Activated CD8-positive, alpha-beta memory T cell treated with anti-CD3 and anti-CD28 coated beads for 36 hours (primary cell): ENCODE measurements at places on chromosomes 7 and 10. TPM values are rescaled to one million over a fixed set of nuclear protein-coding genes. Genes with fewer than 3 reads are reported as not detected.

Gene SLC13A1
- not detected for total RNA-seq

Gene AZGP1
- total RNA-seq, result not detected

Gene DYNC1I1
- not detected for total RNA-seq

Gene TNS3
- 2.0 TPM for total RNA-seq

Gene FAM25G
- not detected for total RNA-seq

Gene ATOH7
- total RNA-seq, result not detected

Gene ZNF775
- 4.4 TPM for total RNA-seq

Gene HOXA2
- not detected for total RNA-seq

Gene TRAPPC14
- total RNA-seq, result 26.7 TPM

Gene MSMB
- total RNA-seq, result not detected

Gene PRLHR
- total RNA-seq, result not detected

Gene ADCYAP1R1
- not detected for total RNA-seq

Gene PAPSS2
- total RNA-seq, result 0.11 TPM

Gene NOS3
- 9.1 TPM for total RNA-seq

Gene GARIN1A
- 0.21 TPM for total RNA-seq

Gene IFIT1B
- total RNA-seq, result not detected

Gene ERVW-1
- not detected for total RNA-seq

Gene CYP3A4
- not detected for total RNA-seq
